ENCODE measurements at places on chromosomes 6 and 20. TPM values are rescaled to one million over a fixed set of nuclear protein-coding genes. Genes with fewer than 3 reads are reported as not detected.

MEP1A gene
- total RNA-seq: not detected

CCN5 gene
- not detected for total RNA-seq

PLCB1 gene
- total RNA-seq: 0.24 TPM

BCKDHB gene
- total RNA-seq: 9.0 TPM

DEFB124 gene
- total RNA-seq: not detected

PFDN6 gene
- 47.1 TPM for total RNA-seq

ELMO2 gene
- 17.5 TPM for total RNA-seq

PPARD gene
- total RNA-seq: 40.5 TPM

VWA7 gene
- 0.48 TPM for total RNA-seq

PEX7 gene
- total RNA-seq: 22.6 TPM

TRAM2 gene
- 3.6 TPM for total RNA-seq

PTK7 gene
- 121 TPM for total RNA-seq

MUCL3 gene
- not detected for total RNA-seq

DCBLD1 gene
- 52.5 TPM for total RNA-seq

AKAP12 gene
- 1.3 TPM for total RNA-seq

PIGU gene
- total RNA-seq: 8.7 TPM

AARS2 gene
- total RNA-seq: 11.3 TPM

TENT5A gene
- total RNA-seq: 5.5 TPM

SLC17A3 gene
- not detected for total RNA-seq

KHDRBS2 gene
- total RNA-seq: not detected

MICB gene
- total RNA-seq: 4.7 TPM

IL17A gene
- total RNA-seq: not detected

NINL gene
- total RNA-seq: 5.3 TPM

ZBTB22 gene
- 13.9 TPM for total RNA-seq

ASIP gene
- not detected for total RNA-seq

DOP1A gene
- 25.4 TPM for total RNA-seq

BCAS1 gene
- not detected for total RNA-seq

SCRT2 gene
- not detected for total RNA-seq

TEAD3 gene
- 4.8 TPM for total RNA-seq

GLP1R gene
- total RNA-seq: not detected

LPA gene
- 0.24 TPM for total RNA-seq

KIAA0408 gene
- total RNA-seq: not detected

PRSS16 gene
- total RNA-seq: 5.5 TPM

B3GALT4 gene
- total RNA-seq: 3.6 TPM

OR2B6 gene
- total RNA-seq: not detected

GTSF1L gene
- total RNA-seq: not detected

TOMM6 gene
- 74.2 TPM for total RNA-seq

TNFRSF21 gene
- total RNA-seq: 72.3 TPM

GPR63 gene
- total RNA-seq: 0.72 TPM

BFSP1 gene
- total RNA-seq: 6.0 TPM

EEF1A2 gene
- 0.96 TPM for total RNA-seq

CDSN gene
- not detected for total RNA-seq

IRF4 gene
- total RNA-seq: under 0.01 TPM

LTB gene
- total RNA-seq: not detected

CASS4 gene
- total RNA-seq: 0.24 TPM

SRF gene
- total RNA-seq: 12.4 TPM

TRIM10 gene
- total RNA-seq: not detected

FLRT3 gene
- 13.5 TPM for total RNA-seq

LAMA2 gene
- total RNA-seq: 0.24 TPM

Data from tracheal epithelial cell (primary cell).